ENCODE measurements at places on chromosomes 5 and 9.

DNA sequence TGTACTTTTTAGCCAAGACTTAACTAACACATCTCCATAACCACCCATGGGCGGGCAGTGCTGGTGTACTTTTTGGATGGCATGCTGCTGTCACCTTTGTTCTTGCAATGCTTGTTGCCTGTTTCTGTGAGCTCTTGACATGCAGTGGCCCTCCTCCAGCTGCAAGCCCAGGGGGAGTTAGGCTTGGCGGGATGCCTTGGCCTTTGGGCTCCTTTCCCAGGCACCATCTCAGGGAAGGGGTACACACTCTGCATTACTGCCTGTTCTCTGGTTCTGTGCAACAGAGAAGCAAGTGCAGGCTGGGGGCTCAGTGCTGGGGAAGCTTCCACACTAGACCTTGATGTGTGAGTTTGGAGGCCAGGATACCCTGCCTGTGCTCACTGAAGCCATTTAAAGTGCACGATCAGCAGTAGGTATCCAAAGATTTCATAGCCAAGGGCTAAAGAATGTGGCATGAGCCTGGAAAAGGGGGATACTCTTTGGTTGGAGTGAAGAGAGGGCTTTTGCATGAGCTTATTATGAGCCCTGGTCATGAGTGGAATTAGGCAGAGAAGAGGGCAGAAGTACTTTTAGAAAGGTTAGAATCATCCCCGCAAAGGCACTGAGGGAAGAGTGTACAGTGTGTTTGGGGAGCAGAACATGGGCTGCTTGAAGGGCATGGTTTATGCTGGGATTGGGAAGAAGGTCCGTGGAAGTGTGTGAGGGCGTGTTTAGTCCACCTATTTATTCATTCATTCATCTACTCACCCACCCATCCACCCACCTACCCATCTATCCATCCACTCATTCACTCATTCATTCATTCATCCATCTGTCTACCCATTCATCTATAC is 22.5 kb downstream of the PSAT1 start:
- DNase-seq = no peak
- H3K27ac ChIP-seq = no peak overlapping the region
- no peak overlapping the region for H3K4me3 ChIP-seq
- no peaks in the 10 kb centered on the region for H3K4me1 ChIP-seq

- no peak overlapping the region for H3K4me3 ChIP-seq
- no peak for DNase-seq
- H3K4me1 ChIP-seq = no peaks in the 10 kb centered on the region
- no peak overlapping the region for H3K27ac ChIP-seq
- no peaks in the 10 kb centered on the region for H3K27me3 ChIP-seq
- peaks cover 6% of the 10 kb centered on the region for H3K36me3 ChIP-seq
Observed at GRCh38 chr5:168400429-168401220, 85.6 kb upstream of the RARS1 start.

- peaks cover 3% of the 10 kb centered on the region for H3K27me3 ChIP-seq
- peak within 1 kb of the TSS; percentile 92 for H3K4me3 ChIP-seq
- DNase-seq = peak; percentile 98
- H3K27ac ChIP-seq = no peak within 1 kb of the TSS
Observed at GRCh38 chr9:76458903-76459693, at the start of gene GCNT1. Gene GCNT1 (plus strand): TSS chr9:76459182. CDS start chr9:76502382, 43,200 bp downstream.

GRCh38 chr9:96408409-96409280 is 9.5 kb downstream of the ZNF367 start:
- H3K36me3 ChIP-seq = peaks cover 3% of the 10 kb centered on the region
- DNase-seq = no peak
- H3K4me1 ChIP-seq = peaks cover 5% of the 10 kb centered on the region
- no peaks in the 10 kb centered on the region for H3K27me3 ChIP-seq
- no peak overlapping the region for H3K27ac ChIP-seq

- H3K27ac ChIP-seq = no peak overlapping the region
- H3K27me3 ChIP-seq = no peaks in the 10 kb centered on the region
- H3K36me3 ChIP-seq = no peaks in the 10 kb centered on the region
- DNase-seq = no peak
Observed at GRCh38 chr5:100791391-100791790, 111.7 kb downstream of the ST8SIA4 start.

- no peak overlapping the region for H3K27ac ChIP-seq
- DNase-seq = no peak
- no peak overlapping the region for H3K4me3 ChIP-seq
- H3K4me1 ChIP-seq = no peaks in the 10 kb centered on the region
Observed at GRCh38 chr5:138843316-138844124, 31.6 kb downstream of the LRRTM2 start.

DNA sequence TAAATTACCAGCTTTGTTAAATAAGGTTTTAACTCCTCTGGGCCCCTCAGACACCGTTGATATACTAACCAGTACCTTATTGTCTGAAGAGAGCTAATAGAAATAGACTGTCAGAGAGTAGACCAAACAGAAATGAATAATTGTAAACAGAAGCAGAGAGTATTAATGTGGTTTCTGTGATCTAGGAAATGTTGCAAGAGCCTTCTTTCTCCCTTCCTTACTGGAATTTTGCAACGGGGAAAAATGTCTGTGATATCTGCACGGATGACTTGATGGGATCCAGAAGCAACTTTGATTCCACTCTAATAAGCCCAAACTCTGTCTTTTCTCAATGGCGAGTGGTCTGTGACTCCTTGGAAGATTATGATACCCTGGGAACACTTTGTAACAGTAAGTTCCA is 5.1 kb downstream of the TYRP1 start:
- no peak overlapping the region for H3K27ac ChIP-seq
- H3K4me3 ChIP-seq = no peak overlapping the region
- no peaks in the 10 kb centered on the region for H3K27me3 ChIP-seq
- DNase-seq = no peak

- no peak for DNase-seq
- H3K4me3 ChIP-seq = no peak overlapping the region
- peaks cover 9% of the 10 kb centered on the region for H3K27me3 ChIP-seq
Observed at GRCh38 chr9:112894699-112895098, 4.0 kb upstream of the SLC46A2 start.

GRCh38 chr9:132447346-132447745 is 37.3 kb downstream of the CFAP77 start:
- no peak overlapping the region for H3K4me3 ChIP-seq
- H3K27ac ChIP-seq = no peak overlapping the region
- peak; percentile 84 for DNase-seq
- H3K36me3 ChIP-seq = no peaks in the 10 kb centered on the region
- H3K27me3 ChIP-seq = no peaks in the 10 kb centered on the region

- H3K4me3 ChIP-seq = no peak overlapping the region
- peaks cover 7% of the 10 kb centered on the region for H3K36me3 ChIP-seq
- no peaks in the 10 kb centered on the region for H3K27me3 ChIP-seq
Observed at GRCh38 chr5:96854067-96854466, 22.2 kb upstream of the ERAP2 start.

DNA sequence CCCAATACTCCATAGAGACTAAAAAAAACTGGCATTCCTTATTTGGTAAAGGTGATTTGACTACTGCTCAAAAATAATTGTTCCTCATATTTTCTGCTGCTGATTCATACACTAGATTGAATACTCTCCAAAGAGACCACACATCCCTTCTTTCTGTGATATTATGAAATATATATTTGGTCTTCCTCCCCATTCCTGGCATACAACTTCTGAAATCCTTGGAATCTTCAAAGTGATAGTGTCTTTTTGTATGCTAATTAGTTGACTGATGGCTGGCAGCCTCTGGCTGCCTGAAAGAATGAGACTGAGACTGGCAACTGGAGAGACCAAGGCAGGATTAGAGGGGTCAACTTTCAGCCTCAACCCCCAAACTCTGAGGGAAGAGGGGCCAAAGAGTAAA is 348.0 kb upstream of the RFX3 start:
- peaks cover 3% of the 10 kb centered on the region for H3K4me1 ChIP-seq
- no peak overlapping the region for H3K27ac ChIP-seq
- no peaks in the 10 kb centered on the region for H3K27me3 ChIP-seq
- H3K36me3 ChIP-seq = peaks cover 34% of the 10 kb centered on the region

DNA sequence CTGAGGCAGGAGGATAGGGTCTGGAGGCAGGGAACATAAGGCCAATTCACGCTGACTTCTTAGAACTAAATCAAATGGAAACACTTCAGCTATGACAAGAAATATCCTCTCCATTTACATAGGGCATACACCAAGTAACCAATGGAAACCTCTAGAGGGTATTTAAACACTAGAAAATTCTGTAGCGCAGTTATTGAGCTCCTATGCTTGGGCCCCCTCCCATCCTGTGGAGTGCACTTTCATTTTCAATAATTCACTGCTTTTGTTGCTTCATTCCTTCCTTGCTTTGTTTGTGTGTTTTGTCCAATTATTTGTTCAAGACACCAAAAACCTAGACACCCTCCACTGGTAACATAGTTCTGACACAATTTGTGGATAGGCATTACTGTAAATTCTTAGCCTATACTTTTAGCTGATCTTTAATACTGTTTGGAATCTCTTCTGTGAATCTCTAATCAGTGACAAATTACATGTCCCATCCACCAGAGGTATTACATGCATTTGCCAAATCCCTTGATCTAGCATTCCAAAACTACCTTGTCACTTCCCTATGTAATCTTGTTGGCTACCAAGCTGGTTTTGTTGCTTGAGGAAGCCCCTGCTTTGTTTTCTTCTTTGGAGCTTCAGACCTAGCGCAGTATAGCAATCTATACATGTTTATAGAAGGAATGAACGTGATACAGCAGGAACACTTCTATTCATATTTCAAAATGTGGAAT is 61.6 kb downstream of the ST8SIA4 start:
- no peaks in the 10 kb centered on the region for H3K36me3 ChIP-seq
- no peak for DNase-seq
- H3K4me1 ChIP-seq = peaks cover 2% of the 10 kb centered on the region

- H3K27ac ChIP-seq = no peak overlapping the region
- peaks cover 10% of the 10 kb centered on the region for H3K36me3 ChIP-seq
- peak overlapping the region; percentile 86 for H3K4me3 ChIP-seq
- H3K4me1 ChIP-seq = no peaks in the 10 kb centered on the region
- DNase-seq = peak; percentile 64
Observed at GRCh38 chr9:33510262-33511183, 13.5 kb upstream of the ANKRD18B start.

DNA sequence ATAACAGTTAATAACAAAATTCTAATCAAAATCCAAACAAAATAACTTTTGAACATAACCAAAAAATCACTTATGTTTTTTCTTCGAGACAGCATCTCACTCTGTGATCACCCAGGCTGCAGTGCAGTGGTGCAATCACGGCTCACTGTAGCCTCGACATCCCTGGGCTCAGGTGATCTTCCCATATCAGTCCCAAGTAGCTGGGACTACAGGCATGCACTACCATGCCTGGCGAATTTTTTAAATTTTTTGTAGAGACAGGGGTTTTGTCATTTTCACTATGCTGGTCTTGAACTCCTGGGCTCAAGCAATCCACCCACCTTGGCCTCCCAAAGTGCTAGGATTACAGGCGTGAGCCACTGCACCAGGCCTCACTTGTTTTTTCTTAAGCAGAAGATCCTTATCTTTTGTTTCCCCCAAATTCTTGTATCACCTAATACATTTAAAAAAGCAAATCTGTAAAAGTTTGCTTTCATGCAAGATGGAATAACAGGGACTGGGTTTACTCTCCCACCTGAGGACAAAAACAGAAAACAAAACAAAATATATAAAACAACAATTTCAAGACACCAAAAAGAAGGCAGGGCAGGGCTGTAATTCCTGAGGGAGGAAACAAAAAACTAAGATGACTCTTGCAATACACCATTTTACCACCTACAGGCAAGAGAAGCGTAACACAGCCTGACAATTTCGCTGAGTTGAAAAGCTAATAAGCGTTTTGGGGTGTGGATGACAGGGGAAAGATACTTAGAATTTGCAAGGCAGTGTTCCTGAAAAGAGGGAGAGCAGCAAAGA is 71.4 kb downstream of the RAPGEF6 start:
- H3K27ac ChIP-seq = no peak overlapping the region
- H3K4me1 ChIP-seq = peaks cover 3% of the 10 kb centered on the region
- no peak overlapping the region for H3K4me3 ChIP-seq
- no peak for DNase-seq
